Kidney (tissue), 22 donors: ENCODE measurements at places on chromosomes 5 and 9. TPM values are rescaled to one million over a fixed set of nuclear protein-coding genes. Genes with fewer than 3 reads are reported as not detected.

The PCDHGA8 gene
- total RNA-seq: 1.8 TPM

- H3K36me3 ChIP-seq: no peaks in the 10 kb centered on the region
- H3K27ac ChIP-seq: no peak overlapping the region
- no peaks in the 10 kb centered on the region for H3K27me3 ChIP-seq
- H3K4me3 ChIP-seq: no peak overlapping the region
Measured at GRCh38 chr5:72015103-72015548, 92.1 kb upstream of the MAP1B start.

- no peak overlapping the region for H3K4me3 ChIP-seq
- H3K4me1 ChIP-seq: no peaks in the 10 kb centered on the region
- no peak for DNase-seq
- H3K27ac ChIP-seq: no peak overlapping the region
- H3K36me3 ChIP-seq: no peaks in the 10 kb centered on the region
Measured at GRCh38 chr9:14396171-14396570, 82.2 kb upstream of the NFIB start.

The ELAVL2 gene
- 0.35 TPM for total RNA-seq

GRCh38 chr5:14251733-14252132 lies 108.6 kb downstream of the TRIO start:
- H3K36me3 ChIP-seq: no peaks in the 10 kb centered on the region
- DNase-seq: no peak
- no peaks in the 10 kb centered on the region for H3K27me3 ChIP-seq
- no peak overlapping the region for H3K27ac ChIP-seq

DNA sequence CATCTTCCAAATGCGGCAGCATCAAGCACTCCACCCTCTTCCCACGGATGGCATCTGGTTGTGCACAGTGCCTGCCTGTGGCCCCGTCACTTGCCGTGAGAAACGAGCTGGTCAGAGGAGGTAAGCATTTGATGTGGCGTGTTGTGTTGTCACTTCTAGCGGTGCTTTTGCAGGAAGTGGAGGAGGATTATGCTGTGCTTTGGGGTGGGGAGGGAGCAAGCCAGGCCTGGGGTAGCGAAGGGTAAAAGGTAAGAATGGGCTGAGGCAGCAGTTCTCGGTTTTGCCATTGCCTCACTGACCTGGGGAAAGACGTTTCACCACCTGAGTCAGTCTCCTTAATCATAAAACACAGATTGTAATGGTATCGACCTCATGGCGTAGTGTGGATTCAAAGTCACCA lies 2.3 kb upstream of the POMT1 start:
- H3K4me3 ChIP-seq: no peak overlapping the region
- no peak overlapping the region for H3K27ac ChIP-seq
- peaks cover 20% of the 10 kb centered on the region for H3K4me1 ChIP-seq
- no peak for DNase-seq

DNA sequence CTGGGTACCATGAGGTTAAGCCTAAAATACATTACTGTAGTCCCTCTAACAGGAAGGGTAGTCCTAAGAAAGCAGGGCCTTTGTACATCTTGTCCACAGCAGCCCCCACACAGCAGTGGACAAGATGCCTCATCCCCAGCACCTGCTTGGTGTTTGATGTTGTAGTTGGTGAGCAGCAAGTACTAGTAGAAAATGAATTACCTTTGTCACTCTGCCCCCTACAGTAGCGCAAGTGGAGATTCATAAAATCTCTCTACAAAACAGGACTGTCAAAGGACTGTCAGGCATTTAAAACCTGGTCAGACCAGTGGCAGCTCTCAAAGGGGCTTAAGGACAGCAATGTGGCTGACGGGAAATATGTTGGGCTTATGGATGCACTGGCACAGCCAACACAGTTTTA lies 122.5 kb downstream of the TMEM174 start:
- H3K27me3 ChIP-seq: peaks cover 9% of the 10 kb centered on the region
- H3K4me1 ChIP-seq: no peaks in the 10 kb centered on the region
- H3K4me3 ChIP-seq: no peak overlapping the region
- H3K27ac ChIP-seq: no peak overlapping the region

DNA sequence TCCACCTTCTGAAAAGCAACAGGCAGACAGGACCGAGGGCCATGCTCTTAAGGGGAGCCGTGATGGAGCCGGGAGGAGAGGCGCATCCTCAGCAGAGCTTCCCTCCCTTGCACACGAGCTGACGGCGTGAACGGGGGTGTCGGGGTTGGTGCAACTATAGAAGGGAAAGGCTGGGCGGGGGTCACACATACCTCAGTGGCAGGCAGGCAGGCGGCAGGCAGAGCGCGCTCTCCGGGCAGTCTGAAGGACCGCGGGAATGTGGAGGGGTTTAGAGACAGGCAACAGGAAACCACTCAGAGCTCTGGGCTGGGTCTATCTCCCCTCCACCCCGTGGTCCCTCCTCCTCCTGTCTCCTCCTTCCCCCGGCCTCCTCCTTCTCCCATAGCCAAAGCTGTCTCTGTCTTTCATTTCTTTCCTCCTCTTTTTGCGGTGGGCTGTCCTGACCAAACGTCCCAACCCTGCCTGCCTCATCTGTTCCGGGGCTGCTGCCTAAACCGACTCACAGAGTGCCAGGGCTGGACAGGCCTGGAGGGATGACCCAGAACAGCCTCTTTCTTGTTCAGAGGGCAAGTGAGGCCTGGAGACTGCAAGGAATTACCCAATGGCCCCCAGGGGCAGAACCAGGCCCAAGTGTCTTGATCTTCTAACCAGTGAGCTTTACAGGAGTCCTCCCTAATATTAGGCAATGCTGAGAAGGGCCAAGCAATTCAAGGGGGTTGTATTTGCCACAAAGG lies at the start of gene SPARC:
Gene SPARC, minus strand, starts transcription at position 242 of the 734 bp plus-strand sequence. CDS start 10,727 bp downstream, outside the sequence.
- peak within 1 kb of the TSS; percentile 91 for H3K27ac ChIP-seq
- no peaks in the 10 kb centered on the region for H3K36me3 ChIP-seq
- H3K27me3 ChIP-seq: no peaks in the 10 kb centered on the region

The FCN2 gene
- total RNA-seq: 3.6 TPM

The PRUNE2 gene
- total RNA-seq: 65.1 TPM

- peak overlapping the region; percentile 67 for H3K27ac ChIP-seq
- no peaks in the 10 kb centered on the region for H3K27me3 ChIP-seq
- DNase-seq: peak; percentile 92
- H3K36me3 ChIP-seq: no peaks in the 10 kb centered on the region
- peak overlapping the region; percentile 83 for H3K4me3 ChIP-seq
- no peaks in the 10 kb centered on the region for H3K4me1 ChIP-seq
Measured at GRCh38 chr5:107673368-107674136, 2.8 kb upstream of the EFNA5 start.

- no peak for DNase-seq
- no peaks in the 10 kb centered on the region for H3K36me3 ChIP-seq
- H3K27ac ChIP-seq: no peak overlapping the region
- H3K27me3 ChIP-seq: no peaks in the 10 kb centered on the region
- no peaks in the 10 kb centered on the region for H3K4me1 ChIP-seq
Measured at GRCh38 chr5:95327211-95327610, 42.3 kb upstream of the MCTP1 start.

The MRPS27 gene
- total RNA-seq: 50.8 TPM

The PCDHGA2 gene
- 4.7 TPM for total RNA-seq

The TLX3 gene
- not detected for total RNA-seq

- H3K27ac ChIP-seq: no peak overlapping the region
- H3K27me3 ChIP-seq: no peaks in the 10 kb centered on the region
- no peaks in the 10 kb centered on the region for H3K4me1 ChIP-seq
- H3K4me3 ChIP-seq: no peak overlapping the region
- no peaks in the 10 kb centered on the region for H3K36me3 ChIP-seq
- no peak for DNase-seq
Measured at GRCh38 chr5:127079994-127080491, 6.7 kb upstream of the C5orf63 start.

- H3K27me3 ChIP-seq: no peaks in the 10 kb centered on the region
- H3K27ac ChIP-seq: no peak overlapping the region
- H3K4me3 ChIP-seq: no peak overlapping the region
Measured at GRCh38 chr5:143440448-143441115, 37.1 kb upstream of the NR3C1 start.

- no peak for DNase-seq
- no peaks in the 10 kb centered on the region for H3K4me1 ChIP-seq
- no peak overlapping the region for H3K4me3 ChIP-seq
- peaks cover 10% of the 10 kb centered on the region for H3K36me3 ChIP-seq
- no peaks in the 10 kb centered on the region for H3K27me3 ChIP-seq
- no peak overlapping the region for H3K27ac ChIP-seq
Measured at GRCh38 chr5:140251527-140251973, 51.4 kb downstream of the PFDN1 start.

- no peak for DNase-seq
- H3K36me3 ChIP-seq: no peaks in the 10 kb centered on the region
- H3K27ac ChIP-seq: no peak overlapping the region
- no peaks in the 10 kb centered on the region for H3K4me1 ChIP-seq
Measured at GRCh38 chr9:35858458-35858857, 11.7 kb downstream of the OR13J1 start.

- peaks cover 4% of the 10 kb centered on the region for H3K4me1 ChIP-seq
- no peaks in the 10 kb centered on the region for H3K36me3 ChIP-seq
- DNase-seq: no peak
- H3K27me3 ChIP-seq: no peaks in the 10 kb centered on the region
- no peak overlapping the region for H3K4me3 ChIP-seq
Measured at GRCh38 chr9:136745389-136746154, 2.8 kb downstream of the LCN6 start.

DNA sequence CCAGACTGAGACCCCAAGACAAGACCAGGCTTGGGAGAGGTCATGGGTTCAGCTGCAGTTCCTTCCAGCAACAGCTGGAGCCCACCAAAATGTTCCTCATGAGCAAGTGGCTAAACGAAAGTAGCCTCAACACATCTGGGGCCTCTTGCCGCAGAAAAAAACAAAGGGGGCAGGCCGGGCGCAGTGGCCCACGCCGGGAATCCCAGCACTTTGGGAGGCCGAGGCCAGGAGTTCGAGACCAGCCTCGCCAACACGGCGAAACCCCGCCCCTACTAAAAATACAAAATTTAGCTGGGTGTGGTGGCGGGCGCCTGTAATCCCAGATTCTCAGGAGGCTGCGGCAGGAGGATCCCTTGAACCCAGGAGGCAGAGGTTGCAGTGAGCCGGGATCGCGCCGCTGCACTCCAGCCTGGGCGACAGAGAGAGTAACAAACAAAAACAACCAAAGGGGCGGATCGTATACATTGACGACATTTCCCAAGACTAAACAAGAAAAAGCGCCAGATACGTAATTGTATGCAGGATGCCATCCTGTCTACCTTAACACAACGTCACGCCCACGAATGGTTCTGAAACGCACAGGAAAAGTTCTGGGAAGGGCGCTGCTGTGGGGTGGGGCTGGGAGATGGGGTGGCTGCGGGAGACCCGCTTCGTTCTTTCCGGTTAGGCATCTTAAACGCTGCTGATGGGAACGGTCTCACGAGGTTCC lies 1.7 kb downstream of the INPP5E start:
- H3K27ac ChIP-seq: no peak overlapping the region
- H3K4me1 ChIP-seq: no peaks in the 10 kb centered on the region
- peak overlapping the region; percentile 56 for H3K4me3 ChIP-seq
- DNase-seq: no peak

The FAM200C gene
- 4.8 TPM for total RNA-seq

GRCh38 chr5:124341066-124341858 lies 405.2 kb downstream of the ZNF608 start:
- no peak overlapping the region for H3K4me3 ChIP-seq
- H3K27me3 ChIP-seq: no peaks in the 10 kb centered on the region
- no peaks in the 10 kb centered on the region for H3K36me3 ChIP-seq
- no peak for DNase-seq
- no peaks in the 10 kb centered on the region for H3K4me1 ChIP-seq

The QRFP gene
- total RNA-seq: not detected

GRCh38 chr5:176884571-176884890 lies 14.6 kb downstream of the HK3 start:
- no peaks in the 10 kb centered on the region for H3K4me1 ChIP-seq
- H3K27me3 ChIP-seq: no peaks in the 10 kb centered on the region
- no peak overlapping the region for H3K27ac ChIP-seq
- no peak for DNase-seq
- no peak overlapping the region for H3K4me3 ChIP-seq

The OCLN gene
- 127 TPM for total RNA-seq

DNA sequence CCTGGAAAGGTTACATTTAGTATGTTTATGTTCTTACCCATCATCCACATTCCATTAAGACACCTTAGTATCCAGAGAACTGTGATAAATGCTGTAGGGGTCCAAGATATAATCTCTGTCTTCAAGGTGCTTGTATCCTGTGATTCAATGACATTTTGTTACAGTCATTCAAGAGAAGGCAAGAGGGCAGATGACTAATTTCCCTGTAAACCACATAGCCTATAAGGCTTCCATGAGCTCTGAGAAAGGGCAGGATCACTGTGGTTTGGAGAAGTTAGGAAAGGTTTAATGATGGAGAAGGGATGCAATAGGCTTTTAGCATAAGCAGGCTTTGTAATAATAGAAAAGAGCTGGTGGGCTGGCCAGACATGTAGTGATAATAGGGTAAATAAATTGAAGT lies 40.0 kb downstream of the PAPPA start:
- no peaks in the 10 kb centered on the region for H3K36me3 ChIP-seq
- H3K27me3 ChIP-seq: no peaks in the 10 kb centered on the region
- no peak overlapping the region for H3K27ac ChIP-seq
- no peaks in the 10 kb centered on the region for H3K4me1 ChIP-seq
- DNase-seq: no peak
- H3K4me3 ChIP-seq: no peak overlapping the region

DNA sequence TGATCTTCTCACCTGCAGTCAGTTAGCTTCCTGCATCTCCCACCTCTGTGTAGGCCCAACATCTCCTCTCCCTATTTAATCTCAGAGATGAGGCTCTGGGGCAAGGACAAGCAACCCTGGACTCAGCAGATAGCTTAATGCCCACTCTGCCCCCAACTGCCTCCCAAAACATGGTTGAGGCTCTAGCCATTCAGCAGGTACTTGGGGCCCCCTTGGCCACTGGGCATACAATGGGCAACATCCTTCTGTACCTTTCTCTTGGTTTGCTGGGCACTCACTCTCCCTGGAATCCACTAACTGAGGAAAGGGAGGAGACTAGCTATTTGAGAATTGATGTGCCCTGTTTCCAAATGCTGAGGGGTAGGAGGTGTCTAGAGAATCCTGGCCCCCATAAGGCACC lies 9.4 kb downstream of the IGIP start:
- DNase-seq: no peak
- H3K27ac ChIP-seq: no peak overlapping the region
- no peaks in the 10 kb centered on the region for H3K27me3 ChIP-seq
- H3K4me3 ChIP-seq: no peak overlapping the region
- peaks cover 10% of the 10 kb centered on the region for H3K4me1 ChIP-seq

DNA sequence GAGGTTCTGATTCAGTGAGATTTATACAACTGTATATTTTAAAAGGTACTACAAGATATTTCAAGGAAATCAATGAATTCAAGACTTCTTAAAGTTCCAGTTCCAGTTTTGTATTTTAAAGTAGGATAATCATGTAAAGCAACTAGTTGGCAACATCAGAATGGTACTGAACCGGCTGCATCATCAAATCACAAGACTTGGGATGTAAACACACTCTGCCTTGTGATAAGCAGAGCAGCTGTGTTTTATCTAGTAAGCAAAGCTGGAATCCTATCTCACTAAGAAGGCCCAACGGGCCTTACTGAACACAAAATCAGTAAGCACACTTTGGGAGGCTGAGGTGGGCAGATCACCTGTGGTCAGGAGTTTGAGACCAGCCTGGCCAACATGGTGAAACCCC lies 327.2 kb upstream of the NREP start:
- no peaks in the 10 kb centered on the region for H3K27me3 ChIP-seq
- H3K4me1 ChIP-seq: no peaks in the 10 kb centered on the region
- H3K27ac ChIP-seq: no peak overlapping the region
- no peak for DNase-seq
- H3K36me3 ChIP-seq: no peaks in the 10 kb centered on the region
- H3K4me3 ChIP-seq: no peak overlapping the region

The LCN15 gene
- not detected for total RNA-seq

The CDX1 gene
- total RNA-seq: not detected

GRCh38 chr5:136132087-136132486 lies 558 bp upstream of the SMAD5 start:
- DNase-seq: no peak
- H3K36me3 ChIP-seq: no peaks in the 10 kb centered on the region
- peaks cover 3% of the 10 kb centered on the region for H3K4me1 ChIP-seq
- H3K27me3 ChIP-seq: no peaks in the 10 kb centered on the region
- H3K4me3 ChIP-seq: peak overlapping the region; percentile 89
